ENCODE measurements at places on chromosomes 7 and 10.

GRCh38 chr7:22153432-22154142 lies 203.4 kb downstream of the RAPGEF5 start:
- no peak for DNase-seq

GRCh38 chr7:36064676-36065075 lies 88.4 kb upstream of the EEPD1 start:
- DNase-seq = no peak

DNA sequence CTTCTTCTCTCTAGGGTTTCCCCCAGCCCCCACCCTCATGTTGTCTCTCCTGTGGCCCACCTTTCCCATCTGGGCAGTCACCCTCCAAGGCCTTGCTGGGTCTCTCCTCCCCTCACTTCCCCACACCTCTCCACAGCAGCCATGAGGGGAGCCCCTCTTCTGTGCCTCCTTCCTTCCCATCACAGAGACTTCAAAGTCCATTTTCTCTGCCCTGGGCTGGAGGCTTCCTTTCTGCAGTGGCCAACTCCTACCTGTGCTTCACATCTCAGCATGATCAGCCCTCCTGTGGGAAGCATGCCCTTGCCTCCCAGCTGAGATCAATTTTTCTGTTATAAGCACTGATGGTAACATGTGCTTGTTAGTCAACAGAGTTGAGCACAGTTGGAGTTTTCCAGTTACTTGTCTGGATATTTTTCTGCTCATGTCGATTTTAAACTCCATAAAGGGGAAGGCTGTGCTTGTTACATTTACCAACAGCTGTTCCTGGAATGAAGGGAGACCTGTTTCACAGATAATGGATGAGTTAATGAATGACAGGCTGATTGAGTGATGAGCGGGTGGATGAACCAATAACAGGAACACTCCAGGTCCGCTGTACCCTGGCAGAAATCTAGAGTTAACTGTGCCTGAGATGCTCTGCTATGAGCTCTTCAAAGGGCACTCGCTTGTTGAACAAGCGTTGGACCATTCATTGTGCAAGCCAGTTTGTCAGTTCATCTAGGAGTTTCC lies 71.4 kb upstream of the PRSS58 start:
- no peak for DNase-seq

GRCh38 chr10:8321990-8322389 lies 267.5 kb downstream of the GATA3 start:
- no peak for DNase-seq

DNA sequence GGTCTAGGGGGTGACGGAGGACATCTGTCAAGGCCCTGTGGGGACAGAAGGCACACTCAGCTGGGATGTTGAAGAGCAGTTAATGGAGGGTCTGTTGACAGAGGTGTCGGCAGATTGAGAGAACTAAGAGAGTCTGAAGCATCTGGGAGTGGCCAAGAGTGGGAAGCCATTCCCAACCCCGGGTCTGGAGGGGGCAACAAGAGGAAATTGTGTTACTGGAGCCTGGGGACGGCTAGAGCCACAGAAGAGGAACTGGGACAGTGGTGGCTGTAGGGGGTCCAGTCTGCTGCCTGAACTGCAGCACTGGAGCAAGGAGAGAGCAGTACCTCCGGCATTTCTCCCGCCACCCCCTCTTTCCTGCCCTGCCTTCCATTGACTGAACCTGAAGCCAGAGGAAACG lies 136.6 kb downstream of the CHN2 start:
- DNase-seq = no peak

DNA sequence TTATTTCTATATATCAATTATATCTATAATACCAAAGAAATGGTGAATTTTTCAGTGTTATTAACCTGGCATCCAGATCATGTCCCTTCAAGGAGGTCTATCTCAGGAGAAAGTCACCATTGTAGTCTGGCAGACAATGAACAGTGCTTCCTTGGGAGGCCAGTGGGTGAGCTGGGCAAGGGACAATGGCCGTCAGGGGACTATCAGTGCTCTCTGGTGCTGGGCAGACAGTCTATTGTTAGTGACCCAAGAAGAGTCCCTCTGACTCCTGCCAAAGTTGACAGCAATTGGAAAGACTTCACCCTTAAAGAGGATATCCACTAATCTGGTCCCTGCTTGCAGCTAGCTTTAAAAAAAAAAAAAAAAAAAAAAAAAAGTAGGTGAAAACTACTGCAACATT lies 7.1 kb downstream of the JAZF1 start:
- DNase-seq = no peak

DNA sequence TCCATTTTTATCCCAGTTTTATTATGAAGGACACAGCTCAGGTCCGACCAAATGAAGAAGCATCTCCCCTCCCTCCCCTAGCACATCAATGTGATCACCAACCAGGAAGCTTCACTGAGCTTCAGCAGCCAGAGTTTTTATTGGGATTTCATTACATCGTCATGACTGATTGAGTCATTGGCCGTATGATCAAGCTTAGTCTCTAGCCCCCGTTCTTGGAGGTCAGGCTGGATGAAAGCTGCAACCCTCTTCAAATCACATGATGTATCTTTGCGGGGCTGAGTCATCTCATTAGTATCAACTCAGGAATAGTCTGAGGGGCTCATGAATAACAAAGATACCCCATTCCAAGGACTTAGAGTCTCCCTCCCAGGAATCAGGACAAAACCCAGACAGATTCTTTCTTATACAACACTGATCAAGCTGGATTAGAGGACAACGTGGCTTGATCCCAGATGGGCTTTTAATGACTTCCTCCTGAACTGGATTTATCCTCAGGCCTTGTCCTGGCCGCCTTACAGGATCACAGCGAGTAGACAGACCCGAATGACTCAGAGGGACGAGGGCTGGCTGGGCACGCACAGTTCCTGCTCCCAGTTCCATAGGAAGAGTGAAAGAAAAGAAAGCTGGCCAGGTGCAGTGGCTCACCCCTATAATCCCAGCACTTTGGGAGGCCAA lies 14.5 kb downstream of the LIMK1 start:
- peak; percentile 64 for DNase-seq

- DNase-seq = no peak
Measured at GRCh38 chr10:2201534-2202099, 464.3 kb upstream of the ADARB2 start.

DNA sequence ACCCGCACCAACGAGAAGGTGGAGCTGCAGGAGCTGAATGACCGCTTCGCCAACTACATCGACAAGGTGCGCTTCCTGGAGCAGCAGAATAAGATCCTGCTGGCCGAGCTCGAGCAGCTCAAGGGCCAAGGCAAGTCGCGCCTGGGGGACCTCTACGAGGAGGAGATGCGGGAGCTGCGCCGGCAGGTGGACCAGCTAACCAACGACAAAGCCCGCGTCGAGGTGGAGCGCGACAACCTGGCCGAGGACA lies 1.6 kb downstream of the VIM start:
- no peak for DNase-seq

- DNase-seq = no peak
Measured at GRCh38 chr7:131924857-131925256, 368.4 kb upstream of the PODXL start.

DNA sequence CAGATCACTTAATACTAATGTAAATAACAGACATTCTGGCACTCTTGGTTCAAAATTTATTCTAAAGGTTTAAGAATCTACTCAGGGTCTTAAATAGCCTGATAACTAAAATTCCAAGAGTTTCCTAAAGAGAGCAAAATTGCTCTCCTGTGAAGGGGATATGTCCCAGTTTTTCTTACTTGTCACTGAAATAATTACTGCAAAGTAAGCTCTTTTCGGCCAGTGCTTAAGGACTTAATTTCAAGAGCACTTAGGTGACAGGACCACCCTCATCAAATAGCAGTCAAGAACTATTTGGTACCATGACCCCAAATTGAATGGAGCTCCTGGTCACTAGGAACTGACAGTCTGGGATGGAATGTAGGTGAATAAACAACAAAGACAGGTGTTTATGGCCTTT lies 1.8 kb upstream of the IMMP2L start:
- DNase-seq = no peak

- no peak for DNase-seq
Measured at GRCh38 chr7:106056513-106057203, 55.5 kb downstream of the SYPL1 start.

DNA sequence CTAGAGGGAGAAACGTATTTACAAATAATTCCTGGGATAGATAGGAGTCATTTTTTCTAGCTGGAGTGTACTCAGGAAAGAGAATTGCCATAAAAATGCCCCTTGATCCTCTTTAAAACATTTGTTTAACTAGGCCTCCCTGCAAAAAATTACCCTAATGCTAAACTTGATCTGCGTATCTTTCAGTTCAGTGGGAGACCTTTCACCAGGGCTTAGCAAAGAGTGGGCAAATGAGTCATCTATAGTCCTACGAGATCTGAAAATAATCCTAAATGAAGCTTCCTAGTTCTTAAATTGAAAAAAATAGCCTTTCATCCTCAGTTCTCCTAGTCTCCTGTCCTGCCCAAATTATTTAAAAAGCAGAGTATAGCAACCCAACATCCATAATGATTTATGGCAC lies 198.6 kb upstream of the FRMD4A start:
- no peak for DNase-seq

DNA sequence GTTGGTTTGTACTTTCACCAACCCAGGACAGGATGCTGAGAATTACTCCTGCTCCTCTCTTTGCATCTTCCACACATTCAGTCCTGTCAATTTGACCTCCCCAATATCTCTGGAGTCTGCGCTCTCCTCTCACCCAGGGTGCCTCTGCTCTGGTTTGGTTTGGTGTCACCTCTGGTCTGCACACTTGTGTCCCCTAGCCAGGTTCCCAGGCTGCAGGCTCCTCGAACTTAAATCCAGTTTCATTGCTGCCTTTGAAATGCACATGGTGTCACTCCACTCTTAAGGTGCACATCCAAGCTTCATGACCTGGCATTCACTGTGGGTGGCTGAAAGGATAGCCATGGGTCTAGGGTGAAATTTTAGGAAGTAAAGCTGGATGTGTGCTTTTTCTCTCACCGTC lies 271.6 kb downstream of the RPS24 start:
- DNase-seq = no peak

- DNase-seq = no peak
Measured at GRCh38 chr7:2598154-2598823, 33.5 kb upstream of the TTYH3 start.

- DNase-seq = peak; percentile 14
Measured at GRCh38 chr10:100482181-100482833, 19.5 kb downstream of the WNT8B start.

GRCh38 chr10:1366811-1367425 lies 310.7 kb downstream of the WDR37 start:
- DNase-seq = no peak
